A549 treated with RU486 at 1 μM for 4 hours (cell line): ENCODE measurements at places on chromosomes 16 and 17. TPM values are rescaled to one million over a fixed set of nuclear protein-coding genes. Genes with fewer than 3 reads are reported as not detected.

Gene DPEP1
- total RNA-seq: 0.31 to 0.90 TPM (median 0.73 TPM) in 5 replicates

Gene KCNJ18
- total RNA-seq: 0.05 TPM in 1 of 5 replicates, not detected in the others

Gene C16orf96
- total RNA-seq: not detected in 5 replicates

Gene DOC2B
- 0.76 to 1.1 TPM (median 0.82 TPM) in 5 replicates for total RNA-seq

Gene SPATA22
- not detected in 5 replicates for total RNA-seq
